ENCODE measurements at places on chromosomes 6 and 20. TPM values are rescaled to one million over a fixed set of nuclear protein-coding genes. Genes with fewer than 3 reads are reported as not detected.

DNA sequence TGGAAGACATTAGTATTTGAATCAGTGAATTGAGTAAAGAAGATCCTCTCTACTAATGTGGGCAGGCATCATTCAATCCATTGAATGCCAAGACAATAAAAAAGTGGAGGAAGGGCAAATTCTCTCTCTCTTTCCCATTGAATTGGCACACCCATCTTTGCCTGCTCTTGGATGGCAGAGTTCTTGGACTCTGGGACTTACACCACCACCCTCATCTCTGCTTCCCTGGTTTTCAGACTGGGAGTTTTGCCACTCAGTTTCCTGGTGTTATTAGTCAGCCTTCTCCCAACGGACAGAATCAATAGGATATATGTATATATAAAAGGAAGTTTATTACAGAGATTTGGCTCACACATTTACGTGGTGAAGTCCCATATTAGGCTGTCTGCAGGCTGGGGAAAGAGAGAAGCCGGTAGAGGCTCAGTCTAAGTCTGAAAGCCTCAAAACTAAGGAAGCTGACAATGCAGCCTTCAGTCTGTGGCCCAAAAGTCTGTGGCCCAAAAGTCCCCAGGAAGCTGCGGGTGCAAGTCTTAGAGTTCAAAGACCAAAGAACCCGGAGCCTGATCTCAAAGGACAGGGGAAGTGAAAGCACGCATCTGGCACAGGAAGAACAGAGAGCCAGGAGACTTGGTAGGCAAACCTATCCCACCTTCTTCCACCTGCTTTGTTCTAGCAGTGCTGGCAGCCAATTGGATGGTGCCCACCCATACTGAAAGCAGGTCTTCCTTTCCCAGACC, 64.4 kb downstream of the SMPDL3A start:
- DNase-seq: no peak

GRCh38 chr20:46507760-46508407, 5.5 kb downstream of the ZNF334 start:
- DNase-seq: no peak

- no peak for DNase-seq
Measured at GRCh38 chr6:27163834-27164233, 83.7 kb upstream of the PRSS16 start.

GRCh38 chr20:18092890-18093289, 35.2 kb upstream of the OVOL2 start:
- DNase-seq: no peak

DNA sequence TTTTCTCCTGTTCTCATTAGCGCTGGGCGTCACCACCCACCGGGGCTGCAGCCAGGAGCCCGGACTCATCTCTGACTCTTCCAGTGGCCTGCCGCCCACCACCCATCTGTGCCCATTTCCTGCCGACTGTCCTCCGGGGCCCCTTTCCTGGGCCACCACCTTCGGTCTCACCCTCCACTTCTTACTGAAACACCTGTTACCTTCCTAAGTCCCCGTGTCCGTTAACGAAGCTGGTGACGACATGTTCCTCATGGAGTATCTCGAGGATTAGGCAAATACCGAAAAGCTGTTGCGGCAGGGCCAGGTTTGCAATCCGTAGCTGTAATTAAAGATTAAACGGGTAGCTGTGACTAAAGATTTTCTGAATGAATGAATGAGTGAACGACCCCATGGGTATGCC, 80.2 kb downstream of the SRC start:
- DNase-seq: no peak

GRCh38 chr20:19047951-19048296, 164.5 kb upstream of the SLC24A3 start:
- no peak for DNase-seq

- DNase-seq: no peak
Measured at GRCh38 chr6:108711071-108711470, 137.2 kb upstream of the ARMC2 start.

GRCh38 chr20:16758454-16759180, 10.5 kb downstream of the OTOR start:
- DNase-seq: no peak

The TINAG gene
- total RNA-seq: not detected

The SLC12A5 gene
- total RNA-seq: not detected

Measured in breast epithelium (tissue), 4 donors.